Upper lobe of right lung (tissue), 1 donor: ENCODE measurements at places on chromosomes 2 and 18.

DNA sequence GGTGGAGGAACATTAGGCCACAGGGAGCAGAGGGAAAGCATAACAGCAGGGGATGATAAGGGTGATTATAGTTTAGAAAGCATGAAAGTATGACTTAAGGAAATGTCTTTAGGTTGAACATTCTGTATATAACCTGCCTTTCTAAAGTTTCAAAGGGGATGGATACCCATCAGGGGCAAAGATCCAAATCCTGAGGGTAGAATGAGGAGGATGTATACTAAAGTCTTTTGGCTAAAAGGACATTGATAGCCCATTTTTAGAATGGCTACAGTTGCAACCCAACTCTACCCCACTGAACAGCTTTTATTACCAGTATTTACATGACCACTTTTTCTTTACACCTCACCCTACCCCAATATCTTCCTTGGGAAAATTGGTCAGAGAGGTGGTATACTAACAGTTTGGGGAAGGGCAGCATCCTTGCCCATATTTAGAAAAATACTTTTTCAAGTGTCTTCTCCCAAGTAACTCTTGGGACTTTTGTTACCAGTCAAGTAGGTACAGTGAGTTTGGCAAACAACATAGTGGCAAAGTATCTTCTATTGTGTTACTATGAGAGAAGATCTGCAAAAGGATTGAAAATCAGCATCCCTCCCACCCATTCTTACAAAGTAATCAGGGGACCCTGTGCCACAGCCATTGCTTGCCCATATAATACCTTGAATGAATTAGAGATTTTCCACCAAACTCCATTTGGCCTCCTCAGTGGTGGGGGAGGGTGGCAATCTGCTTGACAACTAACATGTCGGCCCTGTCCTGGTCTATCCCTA lies 8.3 kb downstream of the MAT2A start:
- no peak for DNase-seq

DNA sequence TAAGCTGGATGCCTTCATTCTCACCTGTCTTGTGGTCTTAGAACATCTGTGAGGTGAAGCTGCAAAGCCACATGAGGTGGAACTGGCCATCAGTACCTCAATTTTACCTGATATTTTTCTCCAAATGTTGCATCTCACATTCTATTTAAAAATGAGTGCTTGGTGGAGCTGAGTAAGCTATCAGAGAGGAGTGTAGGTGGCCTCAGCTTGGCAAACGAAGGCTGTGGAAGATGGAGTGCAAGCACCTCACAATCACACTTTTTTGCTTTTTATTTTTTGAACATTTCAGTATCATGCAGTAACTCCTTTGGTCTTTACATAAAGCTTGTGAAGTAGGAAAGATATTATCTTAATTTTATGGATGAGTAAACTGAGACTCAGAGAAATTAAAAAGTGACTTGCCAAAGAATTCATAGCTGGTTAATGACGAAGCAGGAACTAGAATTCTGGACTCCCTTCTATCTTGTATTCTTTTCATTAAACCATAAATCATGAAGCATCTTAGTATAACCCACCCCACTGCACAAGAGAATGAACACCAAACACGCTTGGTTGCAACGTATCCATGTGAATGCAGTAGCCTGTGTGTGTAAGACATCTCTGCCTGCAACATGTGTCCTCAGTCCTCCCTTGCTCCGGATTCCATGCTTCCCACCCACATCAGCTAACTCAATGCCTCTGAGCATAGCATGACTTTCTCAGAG lies 27.2 kb downstream of the C2orf49 start:
- no peak for DNase-seq

GRCh38 chr2:135954020-135954601 lies 31.3 kb downstream of the DARS1 start:
- DNase-seq, result no peak

GRCh38 chr2:148058641-148059040 lies 37.8 kb downstream of the MBD5 start:
- DNase-seq, result no peak

GRCh38 chr2:219698748-219699439 lies 71.5 kb downstream of the SLC4A3 start:
- no peak for DNase-seq

DNA sequence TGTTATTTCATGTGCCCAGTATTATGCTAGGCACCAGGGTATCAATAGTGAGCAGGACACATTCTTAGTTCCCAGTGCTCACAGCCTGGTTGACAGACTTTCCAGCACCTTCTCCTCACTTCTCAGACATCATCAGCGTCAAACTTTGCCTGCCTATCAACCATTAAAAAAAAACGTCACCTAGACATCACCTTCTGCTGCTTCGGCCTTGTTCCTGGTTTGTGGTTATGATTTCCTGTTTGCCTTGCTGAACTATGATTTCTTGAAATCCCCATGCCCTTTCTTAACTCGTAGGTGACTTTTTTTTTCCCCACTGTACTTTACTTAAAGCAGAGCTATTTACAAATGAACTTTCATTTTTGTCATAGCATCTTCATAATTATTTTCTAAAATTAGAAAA lies 60.4 kb upstream of the NABP1 start:
- no peak for DNase-seq

DNA sequence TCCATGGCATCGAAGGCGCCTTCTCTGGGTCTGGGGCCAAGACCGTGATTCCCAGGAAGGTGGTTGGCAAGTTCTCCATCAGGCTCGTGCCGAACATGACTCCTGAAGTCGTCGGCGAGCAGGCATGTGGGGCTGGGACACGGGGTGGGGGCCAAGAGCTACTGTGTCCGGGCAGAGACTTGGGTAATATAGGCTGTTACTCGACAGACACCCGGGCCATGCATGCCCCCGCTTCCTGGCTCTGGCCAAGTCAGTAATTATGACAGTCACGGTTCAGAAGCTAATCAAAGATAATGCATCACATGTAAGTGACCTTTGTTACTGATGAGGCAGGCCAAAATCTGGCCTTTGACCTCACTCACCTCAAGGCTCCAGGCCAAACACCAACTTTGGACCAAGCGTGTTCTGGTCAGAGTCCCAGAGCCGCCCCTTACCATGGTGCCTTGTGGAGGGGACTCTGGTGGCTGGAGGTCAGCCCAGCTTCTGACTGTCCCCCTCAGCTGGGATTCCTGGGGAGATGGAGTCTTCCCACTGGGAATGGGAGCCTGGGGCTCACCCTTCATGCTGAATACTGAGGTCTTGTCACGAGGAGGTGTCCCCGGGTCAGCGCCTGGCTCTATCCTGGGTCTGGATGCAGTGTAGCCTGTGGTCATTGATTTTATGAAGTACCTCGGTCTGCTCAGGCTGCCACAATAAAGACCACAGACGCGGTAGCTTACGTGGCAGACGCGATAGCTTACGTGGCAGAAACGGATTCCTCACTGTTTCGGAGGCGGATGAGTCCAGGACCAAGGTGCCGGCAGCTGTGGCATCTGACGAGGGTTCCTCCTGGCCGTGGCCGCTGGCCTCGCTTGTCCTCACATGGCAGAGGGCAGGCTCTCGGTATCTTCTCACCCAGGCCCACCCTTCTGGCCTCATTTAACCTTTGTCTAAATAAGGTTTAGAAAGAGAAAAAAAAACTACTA lies 17.7 kb upstream of the CNDP1 start:
- DNase-seq, result no peak
